ENCODE measurements at places on chromosomes 12 and 14. TPM values are rescaled to one million over a fixed set of nuclear protein-coding genes. Genes with fewer than 3 reads are reported as not detected.

Gene SMCO3
- total RNA-seq: 7.6 TPM

Gene VWF
- total RNA-seq: 0.35 TPM

Gene ERBB3
- total RNA-seq: 4.2 TPM

Gene TMEM120B
- total RNA-seq: 6.5 TPM

Gene C12orf60
- 1.4 TPM for total RNA-seq

Gene SOX5
- 0.70 TPM for total RNA-seq

Gene DDX51
- total RNA-seq: 7.4 TPM

Gene KRT72
- total RNA-seq: not detected

Gene AKAP3
- total RNA-seq: 0.58 TPM

Gene KCNK13
- total RNA-seq: not detected

Gene PZP
- not detected for total RNA-seq

Gene GON7
- total RNA-seq: 9.9 TPM

Gene LBHD2
- total RNA-seq: 0.26 TPM

Gene P2RX7
- total RNA-seq: 2.5 TPM

Gene GALNT6
- 0.58 TPM for total RNA-seq

Gene MANSC1
- total RNA-seq: 4.1 TPM

Gene IAPP
- total RNA-seq: not detected

Gene OVCH1
- total RNA-seq: 0.17 TPM

Gene BEGAIN
- 0.35 TPM for total RNA-seq

Gene TSPAN9
- 31.9 TPM for total RNA-seq

Gene CCDC38
- not detected for total RNA-seq

Gene FOXM1
- total RNA-seq: 3.3 TPM

Gene SIX4
- total RNA-seq: 9.1 TPM

Gene GSG1
- 55.0 TPM for total RNA-seq

Gene SDSL
- 9.6 TPM for total RNA-seq
